ENCODE measurements at places on chromosomes 2 and 18.
A peak's percentile ranks its signal among the peaks of the same experiment; 100 is the strongest.

- no peak for DNase-seq
- peaks cover 12% of the 10 kb centered on the region for H3K4me1 ChIP-seq
- no peak overlapping the region for H3K4me3 ChIP-seq
- no peak overlapping the region for H3K27ac ChIP-seq
Observed at GRCh38 chr18:58300867-58301266, 256.8 kb downstream of the NEDD4L start.

- H3K36me3 ChIP-seq = no peaks in the 10 kb centered on the region
- no peaks in the 10 kb centered on the region for H3K27me3 ChIP-seq
- H3K4me1 ChIP-seq = no peaks in the 10 kb centered on the region
- no peak for DNase-seq
Observed at GRCh38 chr2:106963156-106963555, 77.2 kb upstream of the ST6GAL2 start.

- no peak for DNase-seq
- H3K27me3 ChIP-seq = no peaks in the 10 kb centered on the region
- no peaks in the 10 kb centered on the region for H3K36me3 ChIP-seq
Observed at GRCh38 chr2:28333606-28334526, 58.8 kb upstream of the FOSL2 start.

DNA sequence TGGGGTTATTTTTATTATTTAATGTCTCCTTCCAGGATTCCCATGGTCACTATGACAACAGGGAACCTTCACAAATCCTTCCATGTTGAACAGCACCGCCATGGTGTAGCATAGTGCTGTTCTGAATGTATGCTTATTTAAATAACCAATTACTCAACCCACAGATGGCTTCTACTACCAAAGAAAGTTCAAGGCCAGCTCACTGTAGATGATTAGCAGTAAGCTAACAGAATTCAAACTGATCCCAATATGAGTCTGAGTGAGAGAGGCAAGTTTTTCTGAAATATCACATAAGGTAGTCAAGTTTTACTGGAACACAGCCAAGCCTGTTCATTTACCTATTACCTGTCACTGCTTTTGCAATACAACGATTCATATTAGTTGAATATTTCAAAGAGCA is 51.2 kb downstream of the CLASP1 start:
- peaks cover 26% of the 10 kb centered on the region for H3K4me1 ChIP-seq
- no peak overlapping the region for H3K4me3 ChIP-seq
- no peak overlapping the region for H3K27ac ChIP-seq
- H3K36me3 ChIP-seq = no peaks in the 10 kb centered on the region

GRCh38 chr2:30373881-30374302 is 73.2 kb upstream of the LCLAT1 start:
- H3K27ac ChIP-seq = peak overlapping the region; percentile 56
- H3K36me3 ChIP-seq = no peaks in the 10 kb centered on the region
- no peaks in the 10 kb centered on the region for H3K27me3 ChIP-seq
- H3K4me3 ChIP-seq = no peak overlapping the region
- peaks cover 35% of the 10 kb centered on the region for H3K4me1 ChIP-seq
- DNase-seq = no peak

DNA sequence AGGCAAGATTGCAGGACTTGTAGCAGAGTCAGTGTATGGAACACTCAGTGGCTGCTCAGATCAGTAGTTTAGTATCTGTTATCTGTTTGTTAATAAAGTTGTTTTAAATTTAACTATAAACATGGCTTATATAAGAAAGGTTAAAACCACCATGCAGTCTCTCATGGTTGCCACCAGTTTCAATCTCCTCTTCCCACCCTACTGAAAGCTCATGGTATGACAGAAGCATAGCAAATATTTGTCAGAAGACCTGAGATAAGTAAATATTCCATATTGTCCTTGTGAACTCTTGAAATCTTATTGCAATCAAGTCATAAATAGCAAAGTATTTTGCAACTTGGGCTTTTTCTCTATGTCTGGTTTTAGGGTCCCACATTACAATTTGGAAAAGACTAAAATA is 2.1 kb upstream of the COL5A2 start:
- no peaks in the 10 kb centered on the region for H3K27me3 ChIP-seq
- H3K36me3 ChIP-seq = no peaks in the 10 kb centered on the region
- no peak for DNase-seq
- peaks cover 8% of the 10 kb centered on the region for H3K4me1 ChIP-seq
- H3K27ac ChIP-seq = peak overlapping the region; percentile 85
- H3K4me3 ChIP-seq = no peak overlapping the region

GRCh38 chr18:65938592-65939372 is 188.0 kb downstream of the CDH7 start:
- no peaks in the 10 kb centered on the region for H3K36me3 ChIP-seq
- no peak overlapping the region for H3K27ac ChIP-seq
- no peak overlapping the region for H3K4me3 ChIP-seq
- H3K4me1 ChIP-seq = no peaks in the 10 kb centered on the region
- H3K27me3 ChIP-seq = no peaks in the 10 kb centered on the region
- no peak for DNase-seq

GRCh38 chr18:80033181-80034067 is 810 bp upstream of the RBFA start:
- no peak for DNase-seq
- peaks cover 17% of the 10 kb centered on the region for H3K4me1 ChIP-seq
- H3K36me3 ChIP-seq = no peaks in the 10 kb centered on the region
- H3K27me3 ChIP-seq = no peaks in the 10 kb centered on the region
- H3K27ac ChIP-seq = peak overlapping the region; percentile 80

DNA sequence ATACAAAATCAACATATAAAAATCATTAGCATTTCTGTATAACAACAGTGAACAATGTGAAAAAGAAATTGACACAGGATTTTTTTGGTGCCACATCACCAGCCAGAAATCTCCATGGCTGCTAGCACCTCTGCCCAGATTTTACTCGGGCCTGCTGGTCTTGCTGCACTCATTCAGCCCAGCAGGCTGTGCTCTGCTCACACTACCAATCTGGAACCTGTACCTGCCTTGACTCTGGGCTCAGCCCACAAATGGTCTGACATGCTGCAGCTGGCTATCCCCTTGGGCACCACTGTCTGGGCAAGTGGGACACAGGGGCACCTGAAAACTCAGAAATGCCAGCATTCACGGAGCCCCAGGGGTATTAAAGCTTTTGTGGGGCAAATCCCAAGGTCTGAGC is 392.5 kb upstream of the NRXN1 start:
- no peak overlapping the region for H3K4me3 ChIP-seq
- no peaks in the 10 kb centered on the region for H3K27me3 ChIP-seq
- no peaks in the 10 kb centered on the region for H3K4me1 ChIP-seq
- H3K27ac ChIP-seq = no peak overlapping the region
- DNase-seq = no peak
- no peaks in the 10 kb centered on the region for H3K36me3 ChIP-seq

DNA sequence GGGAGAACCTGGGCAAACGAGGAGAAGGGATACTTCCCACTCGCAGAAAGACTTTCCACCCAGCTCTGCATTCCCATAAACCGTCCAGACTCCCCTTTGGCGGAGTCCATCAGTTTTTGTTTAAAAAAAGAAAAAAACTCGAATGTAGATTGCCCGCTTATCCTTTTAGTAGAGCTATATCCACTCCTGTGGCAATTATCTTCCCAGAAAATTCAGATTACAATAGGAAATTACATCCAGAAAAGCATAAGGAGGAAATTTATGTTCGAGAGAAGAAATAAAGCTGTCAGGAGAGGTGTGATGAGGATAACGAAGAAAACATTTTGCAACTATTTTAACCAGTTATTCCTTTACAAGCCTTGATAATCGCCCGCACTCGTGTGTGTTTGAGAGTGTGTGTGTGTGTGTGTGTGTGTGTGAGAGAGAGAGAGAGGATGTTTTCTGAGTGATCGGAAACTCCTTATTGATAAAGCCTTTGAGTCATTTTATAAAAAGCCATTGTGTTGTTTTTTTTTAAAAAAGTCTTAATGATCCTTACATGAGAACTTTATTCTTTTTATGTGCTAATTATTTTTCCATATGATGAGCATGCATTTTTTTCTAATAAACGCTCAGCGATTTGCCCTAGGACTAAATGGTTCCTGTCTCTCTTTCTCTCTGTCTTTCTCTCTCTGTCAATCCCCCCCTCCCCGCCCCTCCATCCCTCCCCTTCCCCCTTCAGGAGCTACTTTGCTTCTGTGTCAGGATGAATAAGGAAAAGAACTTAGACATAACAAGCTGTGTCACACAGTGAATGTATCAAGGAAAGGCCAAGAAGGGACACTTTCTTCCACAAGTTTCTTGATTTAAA is 1.1 kb upstream of the PPP3R1 start:
- no peaks in the 10 kb centered on the region for H3K36me3 ChIP-seq
- no peaks in the 10 kb centered on the region for H3K27me3 ChIP-seq
- H3K27ac ChIP-seq = peak overlapping the region; percentile 94
- peaks cover 36% of the 10 kb centered on the region for H3K4me1 ChIP-seq
- peak overlapping the region; percentile 90 for H3K4me3 ChIP-seq
- no peak for DNase-seq

- no peaks in the 10 kb centered on the region for H3K36me3 ChIP-seq
- H3K27me3 ChIP-seq = no peaks in the 10 kb centered on the region
- peaks cover 34% of the 10 kb centered on the region for H3K4me1 ChIP-seq
- peak overlapping the region; percentile 42 for H3K27ac ChIP-seq
- peak; percentile 93 for DNase-seq
Observed at GRCh38 chr2:64359892-64360657, 93.9 kb upstream of the LGALSL start.

GRCh38 chr2:106358521-106358920 is 109.7 kb downstream of the RGPD3 start:
- H3K27ac ChIP-seq = no peak overlapping the region
- H3K27me3 ChIP-seq = no peaks in the 10 kb centered on the region
- H3K4me3 ChIP-seq = no peak overlapping the region
- H3K36me3 ChIP-seq = no peaks in the 10 kb centered on the region

GRCh38 chr2:168039881-168040280 is 207.5 kb downstream of the STK39 start:
- no peaks in the 10 kb centered on the region for H3K36me3 ChIP-seq
- H3K27me3 ChIP-seq = no peaks in the 10 kb centered on the region
- H3K4me3 ChIP-seq = no peak overlapping the region
- H3K27ac ChIP-seq = no peak overlapping the region
- DNase-seq = no peak

GRCh38 chr2:201433394-201433995 is 17.8 kb downstream of the TRAK2 start:
- H3K4me1 ChIP-seq = peaks cover 27% of the 10 kb centered on the region
- H3K27ac ChIP-seq = no peak overlapping the region
- no peaks in the 10 kb centered on the region for H3K36me3 ChIP-seq
- H3K27me3 ChIP-seq = no peaks in the 10 kb centered on the region
- no peak for DNase-seq
- no peak overlapping the region for H3K4me3 ChIP-seq

- H3K4me3 ChIP-seq = no peak overlapping the region
- H3K27me3 ChIP-seq = no peaks in the 10 kb centered on the region
- H3K36me3 ChIP-seq = no peaks in the 10 kb centered on the region
- DNase-seq = no peak
- no peak overlapping the region for H3K27ac ChIP-seq
Observed at GRCh38 chr2:51844596-51844995, 812.7 kb upstream of the NRXN1 start.

DNA sequence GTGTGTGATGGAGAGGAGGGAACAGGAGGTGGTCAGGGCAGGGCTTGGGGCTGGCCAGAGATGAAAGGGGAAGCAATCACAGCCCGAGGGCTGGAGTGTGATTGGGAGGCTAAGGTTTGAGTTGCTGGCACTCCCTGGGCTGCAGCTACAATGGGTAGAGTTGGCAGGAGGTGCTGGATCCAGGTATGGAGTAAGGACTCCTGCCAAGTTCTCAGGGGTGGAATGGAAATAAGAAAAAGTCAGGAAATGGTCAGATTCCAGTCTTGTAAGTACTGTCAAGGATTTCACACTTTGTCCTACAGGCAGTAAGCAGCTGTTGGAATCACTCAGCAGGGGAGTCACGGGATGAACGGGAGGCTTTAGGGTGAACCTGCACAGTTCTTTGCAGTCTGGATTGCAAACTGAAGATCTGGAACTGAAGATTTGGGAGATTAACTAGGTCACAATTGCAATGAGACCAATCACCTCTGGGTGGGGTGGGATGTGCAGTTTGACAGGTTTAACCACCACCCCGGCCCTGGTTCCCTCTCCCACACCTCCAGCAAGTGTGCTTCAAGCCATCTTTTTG is 10.9 kb upstream of the INPP5D start:
- H3K27me3 ChIP-seq = no peaks in the 10 kb centered on the region
- peaks cover 12% of the 10 kb centered on the region for H3K4me1 ChIP-seq
- no peak overlapping the region for H3K4me3 ChIP-seq
- no peak for DNase-seq
- H3K27ac ChIP-seq = no peak overlapping the region

GRCh38 chr2:105114551-105114950 is 76.7 kb downstream of the MRPS9 start:
- H3K4me1 ChIP-seq = no peaks in the 10 kb centered on the region
- H3K27me3 ChIP-seq = no peaks in the 10 kb centered on the region
- DNase-seq = no peak
- no peaks in the 10 kb centered on the region for H3K36me3 ChIP-seq

DNA sequence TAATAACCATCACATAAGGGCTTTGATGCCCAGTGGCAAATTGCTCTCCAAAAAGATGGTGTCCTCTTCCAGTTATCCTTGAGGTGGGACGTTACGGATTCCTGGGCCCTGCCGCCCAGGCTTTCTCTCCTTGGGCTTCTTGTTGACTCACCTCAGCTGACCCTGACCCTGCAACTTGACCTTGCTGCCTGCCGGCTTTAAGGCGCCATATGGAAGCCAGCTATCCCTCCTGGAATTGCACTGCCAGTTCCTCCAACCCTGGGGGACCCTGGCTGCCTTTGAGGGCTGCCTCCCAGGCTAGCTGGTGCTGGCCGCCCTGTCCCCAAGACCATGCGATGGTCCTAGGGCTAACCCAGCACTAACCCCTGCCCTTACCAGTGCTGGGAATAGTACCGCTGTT is 28.3 kb upstream of the B3GNT7 start:
- H3K27me3 ChIP-seq = no peaks in the 10 kb centered on the region
- no peak for DNase-seq
- H3K4me3 ChIP-seq = no peak overlapping the region

- DNase-seq = no peak
- H3K27ac ChIP-seq = no peak overlapping the region
- H3K36me3 ChIP-seq = no peaks in the 10 kb centered on the region
Observed at GRCh38 chr2:197777823-197778407, 7.2 kb downstream of the BOLL start.

DNA sequence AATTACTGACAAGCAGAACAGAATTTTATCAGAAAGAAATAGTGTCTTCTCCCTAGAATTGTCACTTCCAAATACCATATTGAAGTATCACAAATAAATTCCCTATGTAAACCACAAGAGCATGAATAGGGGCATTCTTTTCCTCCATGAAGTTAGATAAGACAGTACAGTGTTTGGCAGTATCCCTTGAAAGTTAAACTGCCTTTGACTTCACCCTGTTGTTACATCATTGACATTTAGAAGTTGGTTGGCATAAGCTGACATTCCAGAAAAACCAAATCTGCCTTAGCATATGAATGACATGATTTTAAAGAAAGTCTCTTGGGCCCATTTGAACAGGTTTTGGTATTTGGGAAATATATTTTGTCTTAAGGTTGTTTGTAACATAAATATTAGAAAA is 50.2 kb upstream of the OSR1 start:
- no peak overlapping the region for H3K4me3 ChIP-seq
- no peaks in the 10 kb centered on the region for H3K27me3 ChIP-seq
- H3K4me1 ChIP-seq = no peaks in the 10 kb centered on the region
- no peak overlapping the region for H3K27ac ChIP-seq
- no peaks in the 10 kb centered on the region for H3K36me3 ChIP-seq

- no peak overlapping the region for H3K4me3 ChIP-seq
- peaks cover 48% of the 10 kb centered on the region for H3K4me1 ChIP-seq
- no peak overlapping the region for H3K27ac ChIP-seq
- DNase-seq = no peak
Observed at GRCh38 chr2:152466041-152466440, 131.1 kb downstream of the FMNL2 start.
